Peyer's patch (tissue), 4 donors: ENCODE measurements at places on chromosomes 2 and 18.

DNA sequence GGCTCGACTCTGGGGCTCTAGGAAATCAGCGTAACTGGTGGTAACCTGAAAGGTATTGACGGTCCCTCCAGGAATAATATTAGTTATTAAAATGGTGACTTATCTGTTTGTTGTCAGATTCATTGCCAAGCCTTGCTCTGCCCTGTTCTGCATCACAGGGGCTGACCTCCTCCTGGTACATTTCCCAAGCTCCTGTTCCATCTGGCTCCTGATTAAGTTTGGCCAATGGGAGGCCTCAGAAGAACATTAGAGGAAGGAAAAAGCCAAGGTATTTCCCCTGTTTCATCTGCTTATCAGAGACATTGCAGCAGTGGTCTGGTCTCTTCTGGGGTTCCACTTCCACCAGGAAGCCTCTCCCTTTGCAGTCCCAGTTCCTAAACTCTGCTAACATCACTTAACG is 527.0 kb downstream of the TNS1 start:
- no peak for DNase-seq

GRCh38 chr18:25732862-25733261 is 357.6 kb downstream of the SS18 start:
- no peak for DNase-seq

- no peak for DNase-seq
These were observed 7.7 kb downstream of the PPP1R7 start for GRCh38 chr2:241157841-241158545.

DNA sequence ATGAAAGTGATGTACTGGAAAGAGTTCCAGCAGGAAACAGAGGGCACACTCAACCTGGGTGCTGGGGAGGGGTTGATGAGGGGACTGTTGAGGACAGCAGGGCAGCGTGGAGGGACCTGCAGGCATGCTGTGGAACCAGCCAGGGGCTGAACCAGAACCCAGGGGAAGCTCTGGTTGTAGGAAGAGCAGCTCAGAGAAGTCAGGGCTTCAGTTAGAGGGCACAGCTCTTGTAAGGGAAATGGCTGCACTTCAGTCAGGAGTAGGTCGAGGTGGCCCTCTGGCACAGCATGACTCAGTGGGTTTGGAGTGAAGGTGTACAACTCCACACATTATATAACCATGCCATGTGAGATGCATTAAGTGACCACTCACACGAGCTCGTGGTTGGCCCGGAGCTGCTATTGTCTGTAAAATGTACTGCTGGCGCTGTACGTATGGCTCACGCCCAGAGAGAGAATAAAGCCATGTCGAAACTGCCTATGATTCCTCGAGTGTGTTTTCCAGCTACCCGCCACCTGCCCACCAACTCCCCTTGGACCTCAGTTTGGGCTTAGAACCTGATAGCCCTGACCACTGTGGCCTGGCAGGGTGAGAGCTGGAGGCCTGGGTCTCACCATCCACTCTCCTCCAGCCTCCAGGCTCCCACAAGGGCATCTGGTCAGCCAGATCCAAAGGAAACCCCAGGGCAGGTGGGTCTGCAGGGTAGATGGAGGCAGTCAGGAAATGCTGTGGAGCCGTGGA is 136.5 kb upstream of the HS6ST1 start:
- DNase-seq, result no peak

DNA sequence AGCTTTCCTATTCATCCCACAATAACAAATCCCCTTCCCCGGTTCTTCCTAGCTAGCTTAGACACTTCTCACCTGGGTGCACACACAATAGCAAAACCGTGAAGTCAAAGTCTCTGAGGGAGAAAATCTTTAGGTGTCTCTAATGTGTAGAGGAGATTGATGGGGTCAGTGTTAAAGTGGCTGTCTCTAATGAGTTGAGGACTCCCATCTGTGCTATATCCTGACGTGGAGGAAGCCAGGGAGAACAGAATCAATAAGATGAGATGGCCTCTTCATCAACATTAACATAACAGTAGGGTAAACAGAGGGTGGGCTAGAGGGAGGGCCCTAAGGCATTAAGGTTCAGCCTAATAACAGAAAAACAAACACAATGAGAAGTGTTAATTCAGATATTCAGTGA is 120.4 kb downstream of the SLC5A7 start:
- no peak for DNase-seq
